Stimulated activated CD8-positive, alpha-beta memory T cell treated with anti-CD3 and anti-CD28 coated beads, Interleukin-2, amount 100 ng/mL, for 48 hours (primary cell): ENCODE measurements at places on chromosomes 4 and X.

DNA sequence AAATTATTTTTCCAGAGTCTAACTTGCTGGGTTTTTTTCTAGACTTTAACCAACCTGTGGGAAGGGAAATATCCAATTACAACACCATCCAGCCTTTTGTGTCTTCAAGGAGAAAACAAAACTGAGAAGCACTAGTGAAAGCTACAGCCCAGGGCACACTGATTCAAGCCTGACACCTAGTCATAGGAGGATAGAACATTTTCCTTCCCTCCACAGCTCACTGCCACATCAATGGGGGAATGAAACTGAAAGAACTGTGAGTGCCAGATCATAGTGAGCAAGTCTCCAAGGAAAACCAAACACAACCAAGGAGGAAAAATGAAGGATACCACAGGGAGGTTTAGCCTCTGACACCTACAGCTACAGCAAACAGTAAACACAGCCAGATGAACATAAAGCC is 43.3 kb upstream of the MAGEA8 start:
- DNase-seq, result no peak

- DNase-seq, result no peak
Measured at GRCh38 chr4:159926871-159927270, 824.0 kb downstream of the RAPGEF2 start.

DNA sequence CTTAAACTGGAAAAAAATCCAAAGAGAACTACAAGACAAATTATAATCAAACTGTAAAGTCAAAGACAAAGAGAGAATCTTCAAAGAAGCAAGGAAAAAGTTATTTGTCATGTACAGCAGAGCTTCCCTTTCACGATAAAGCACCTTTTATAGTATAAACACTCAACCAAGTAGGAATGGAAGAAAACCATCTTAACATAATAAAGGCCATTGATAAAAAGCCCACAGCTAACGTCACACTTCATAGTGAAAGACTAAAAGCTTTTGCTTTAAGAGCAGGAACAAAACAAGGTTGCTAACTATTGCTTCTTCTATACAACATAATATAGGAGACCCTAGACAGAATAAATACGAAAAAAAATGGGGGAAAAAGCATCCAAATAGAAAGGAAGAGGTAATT is 595.7 kb upstream of the POU3F4 start:
- DNase-seq, result no peak

DNA sequence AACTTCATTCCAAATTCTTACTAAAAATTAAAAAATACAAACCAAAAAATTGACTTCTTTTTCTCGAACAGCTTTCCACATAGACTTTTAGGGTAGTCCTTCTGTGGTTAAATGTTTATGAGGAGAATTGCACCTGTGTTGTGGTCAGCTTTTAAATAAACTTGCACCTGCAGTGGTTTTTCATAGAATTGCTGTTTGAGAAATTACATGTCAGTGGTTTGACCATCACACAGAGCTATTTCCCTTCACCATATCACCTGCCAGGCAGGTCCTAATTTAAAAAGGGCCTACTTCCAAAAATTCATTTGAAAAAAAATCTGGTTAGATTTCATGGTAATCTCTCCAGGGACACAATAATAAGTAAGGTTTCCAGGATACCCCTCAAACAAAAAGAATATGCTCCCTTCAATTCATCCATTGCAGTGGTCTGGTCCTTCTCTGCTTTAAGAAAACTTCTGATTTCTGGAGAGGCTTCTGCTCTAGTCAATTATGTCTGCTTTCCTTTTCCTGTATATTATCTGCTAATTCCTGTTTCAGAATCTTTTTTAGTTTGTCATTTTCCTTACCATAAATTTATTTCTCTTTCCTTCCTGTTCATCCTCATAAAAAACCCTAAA is 9.8 kb upstream of the UTP3 start:
- DNase-seq, result no peak

DNA sequence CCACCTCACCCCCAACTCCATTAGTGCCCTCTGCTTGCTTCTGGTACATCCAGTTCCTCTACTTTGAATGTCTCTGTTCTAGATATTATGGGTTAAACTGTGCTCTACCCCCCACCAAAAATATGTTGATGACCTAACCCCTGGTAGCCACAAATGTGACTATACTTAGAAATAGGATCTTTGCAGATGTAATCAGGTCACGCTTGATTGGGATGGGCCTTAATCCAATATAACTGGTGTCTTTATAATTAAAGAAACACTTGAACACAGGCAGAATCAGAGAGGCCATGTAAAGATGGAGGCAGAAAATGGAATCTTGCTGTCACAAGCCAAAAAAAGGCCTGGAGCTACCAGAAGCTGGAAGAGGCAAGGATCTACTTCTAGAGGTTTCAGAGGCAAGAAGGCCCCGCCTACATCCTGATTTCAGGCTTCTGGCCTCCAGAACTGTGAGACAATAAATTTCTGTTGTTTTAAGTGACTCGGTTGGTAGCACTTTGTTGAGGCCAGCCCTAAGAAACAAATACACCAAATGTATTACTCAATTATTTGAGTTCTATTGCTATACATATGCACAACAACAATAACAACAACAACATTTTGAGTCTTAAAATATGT is 220.0 kb downstream of the PPP3CA start:
- DNase-seq, result no peak

GRCh38 chr4:169059306-169060211 is 49.5 kb upstream of the CBR4 start:
- no peak for DNase-seq

GRCh38 chr4:155881555-155881954 is 15.5 kb upstream of the ASIC5 start:
- DNase-seq, result no peak

GRCh38 chrX:43969504-43970501 is 3.4 kb downstream of the NDP start:
- no peak for DNase-seq

DNA sequence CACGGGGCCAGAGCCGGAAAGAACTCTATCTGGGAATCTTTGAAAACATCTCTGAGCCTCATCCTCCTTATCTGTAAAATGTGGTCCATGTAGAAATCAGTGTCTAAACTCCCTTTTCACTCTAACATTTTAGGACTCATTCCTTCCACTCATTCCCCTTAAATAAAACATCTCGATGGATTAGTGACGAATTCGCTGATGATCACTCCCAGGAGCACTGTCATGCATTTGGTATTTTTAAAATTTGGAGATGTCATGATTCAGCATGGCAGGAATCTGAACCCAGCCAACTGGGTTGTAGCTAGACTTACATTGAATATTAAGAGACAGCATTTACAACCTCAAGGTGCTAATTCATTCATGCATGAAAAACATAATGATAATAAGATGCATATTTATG is 88.1 kb downstream of the SPANXN3 start:
- no peak for DNase-seq

GRCh38 chrX:14027511-14028019 is 2.1 kb downstream of the GEMIN8 start:
- DNase-seq, result no peak

DNA sequence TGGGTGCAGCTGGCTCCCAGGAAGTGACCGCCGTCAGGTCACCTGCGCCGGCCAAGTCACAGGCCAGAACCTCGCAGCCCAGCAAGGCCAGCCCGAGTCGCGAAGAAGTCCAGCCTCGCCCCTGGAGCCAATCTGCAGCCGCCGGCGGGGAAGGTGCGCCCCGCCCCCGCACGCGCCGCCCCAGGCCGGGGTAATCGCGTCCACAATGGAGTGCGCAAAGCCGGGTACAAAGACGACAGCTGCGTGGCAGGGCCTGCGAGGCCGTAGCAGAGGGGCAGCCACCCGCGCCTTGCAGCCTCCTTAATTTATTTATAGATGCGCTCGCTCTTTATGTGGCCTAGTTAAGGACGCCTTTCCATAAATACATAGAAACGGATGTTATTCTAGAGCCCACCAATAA is 139.4 kb upstream of the CPEB2 start:
- DNase-seq, result no peak

DNA sequence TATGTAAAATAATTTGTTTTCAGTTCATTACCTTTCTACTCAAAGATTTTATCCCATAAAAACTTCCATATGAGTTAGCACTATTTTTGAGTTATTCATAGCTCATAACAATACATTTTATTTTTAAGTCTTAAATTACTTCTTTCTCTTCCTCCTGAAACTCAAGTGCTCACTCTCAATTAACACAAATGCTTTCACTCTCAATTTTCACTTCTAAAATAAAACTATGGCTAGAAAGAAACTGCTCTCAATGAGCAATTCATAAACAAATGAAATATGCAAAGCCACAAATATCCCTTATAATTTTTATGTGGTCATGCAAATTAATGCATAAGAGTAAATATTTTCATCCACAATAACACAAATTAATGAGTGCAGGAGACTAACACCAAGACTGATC is 38.8 kb downstream of the MAML3 start:
- no peak for DNase-seq

DNA sequence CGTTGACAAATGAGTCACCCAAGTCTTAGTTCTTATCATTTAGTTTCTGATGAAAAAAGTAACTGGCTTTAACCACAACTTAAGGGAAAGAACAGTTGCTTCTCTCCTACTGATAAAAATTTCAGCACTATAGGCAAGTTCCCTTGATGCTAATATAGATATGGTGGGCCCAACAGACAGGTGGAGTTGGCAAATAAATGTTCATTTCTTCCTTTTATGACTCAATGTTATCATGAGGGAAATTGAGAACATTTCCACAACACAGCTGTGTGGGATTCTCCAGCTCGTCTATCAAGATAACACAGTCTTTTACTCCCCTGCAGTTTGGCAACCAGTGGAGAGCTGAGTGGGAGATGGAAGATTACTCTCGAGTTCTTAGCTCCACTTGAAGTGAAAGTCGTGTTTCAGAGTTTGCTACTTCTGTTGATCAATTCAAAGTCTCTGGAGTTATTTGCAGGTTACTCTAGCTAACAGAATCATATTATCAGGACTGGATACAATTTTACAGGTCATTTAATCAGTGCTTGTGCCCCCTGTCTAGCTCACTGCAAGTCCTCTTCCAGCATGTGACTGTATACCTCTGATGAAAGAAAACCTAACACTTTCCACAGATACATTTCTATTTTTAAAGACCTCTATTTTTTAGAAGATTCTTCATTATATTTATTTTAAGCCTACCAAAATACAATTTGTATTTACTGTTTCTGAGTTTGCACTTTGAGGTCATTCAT is 270.6 kb upstream of the GK2 start:
- DNase-seq, result no peak

DNA sequence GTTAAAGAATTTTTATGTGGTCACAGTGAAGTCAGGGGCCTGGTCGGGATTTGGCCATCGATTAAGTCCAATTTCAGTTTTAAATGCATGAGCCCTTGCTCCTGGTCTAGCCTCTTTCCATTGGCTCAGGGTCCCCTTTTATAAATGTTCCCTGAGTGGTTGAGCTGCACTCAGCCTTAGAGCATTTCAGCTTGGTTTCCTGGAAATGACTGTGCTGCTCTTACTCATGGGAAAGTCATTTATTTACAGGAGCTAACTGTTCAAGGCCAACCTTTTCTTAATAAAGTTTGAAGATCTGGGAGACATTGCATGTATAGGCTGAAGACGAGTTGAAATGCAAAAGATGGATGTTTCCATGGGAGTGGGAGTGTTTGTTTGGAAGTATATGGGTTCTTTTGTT is 98.8 kb upstream of the CLNK start:
- DNase-seq, result no peak
